ENCODE measurements at places on chromosomes 3 and 15.

DNA sequence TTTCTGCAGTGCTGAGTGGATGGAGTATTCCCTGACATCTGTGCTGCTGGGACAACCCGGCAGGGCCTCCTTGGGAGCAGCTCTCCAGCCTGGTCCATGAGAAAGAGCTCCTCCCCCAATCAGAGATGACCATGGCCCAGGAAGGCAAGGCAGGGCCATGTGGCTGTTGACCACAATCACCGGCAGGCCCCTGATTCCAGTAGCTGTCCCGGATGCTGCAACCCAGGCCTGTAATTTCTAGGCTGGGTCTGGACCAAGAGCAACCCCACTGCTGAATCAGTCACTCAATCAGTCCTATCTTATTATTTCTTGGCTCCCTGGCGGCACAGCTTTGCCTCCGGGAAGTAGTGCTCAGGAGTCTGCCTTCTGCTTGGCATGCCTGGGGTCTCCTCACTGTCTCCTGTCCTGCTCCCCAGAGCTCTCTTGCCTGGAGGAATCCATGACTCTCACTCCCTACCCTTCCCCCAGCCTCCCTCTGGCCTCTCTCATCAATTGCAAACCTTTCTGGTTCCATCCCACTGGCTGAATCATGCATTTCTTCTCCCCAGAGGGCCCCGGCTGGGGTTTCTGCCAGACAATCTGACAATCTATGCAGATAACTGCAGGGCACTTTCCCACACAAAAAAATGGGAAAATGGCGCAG lies 32.6 kb upstream of the ITGA11 start:
- no peak for DNase-seq

DNA sequence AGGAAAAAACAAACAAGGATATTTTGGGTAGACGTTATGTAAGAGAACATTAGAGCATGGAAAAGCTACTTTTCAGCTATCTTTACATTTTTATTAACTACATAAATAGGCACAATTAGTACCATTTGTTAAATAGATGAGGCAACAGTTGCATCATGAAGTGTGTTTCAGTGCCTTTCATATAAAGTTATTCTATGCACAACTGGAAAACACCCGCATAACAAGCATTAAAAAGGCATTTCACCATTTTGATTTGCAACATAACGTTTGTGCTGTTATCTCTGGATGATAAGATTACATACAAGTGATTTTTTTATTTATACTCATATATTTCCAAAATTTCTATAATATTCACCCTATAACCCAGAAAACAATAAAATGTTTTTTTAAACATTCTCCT lies 69.5 kb downstream of the CBLB start:
- no peak for DNase-seq

DNA sequence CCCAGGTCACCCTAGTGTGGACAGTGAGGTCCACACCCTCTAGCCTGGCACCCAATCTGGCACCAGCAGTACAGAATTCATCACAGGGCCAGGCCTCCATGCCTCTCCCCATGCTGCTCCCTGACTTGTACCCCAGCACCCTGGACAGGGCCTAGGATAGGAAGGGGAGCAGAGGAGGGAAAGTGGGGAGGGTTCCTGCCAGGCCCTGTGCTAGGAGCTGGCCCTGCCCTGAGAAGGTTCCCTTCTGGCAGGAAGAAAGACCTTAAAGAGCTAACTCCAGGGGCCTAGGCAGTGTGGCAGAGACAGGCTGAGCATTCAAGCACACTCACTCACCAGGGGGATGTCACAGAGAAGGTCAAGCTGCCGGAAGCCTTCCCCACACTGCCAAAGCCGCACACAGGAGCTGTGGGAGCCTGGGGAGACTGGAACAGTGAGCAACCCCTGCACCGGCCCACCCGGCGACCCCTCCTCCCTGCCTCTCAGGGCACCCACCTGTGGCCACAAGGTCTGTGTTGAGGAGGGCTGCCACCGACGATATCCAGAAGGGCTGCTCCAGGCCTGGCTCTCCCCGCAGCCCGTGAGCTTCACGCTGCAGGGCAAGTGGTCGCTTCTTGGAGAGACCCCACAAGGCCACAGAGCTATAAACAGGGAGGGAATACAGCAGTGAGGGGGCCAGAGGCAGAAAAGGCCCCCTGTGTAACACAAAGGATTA lies 7.4 kb downstream of the RRP9 start:
- DNase-seq, result no peak

DNA sequence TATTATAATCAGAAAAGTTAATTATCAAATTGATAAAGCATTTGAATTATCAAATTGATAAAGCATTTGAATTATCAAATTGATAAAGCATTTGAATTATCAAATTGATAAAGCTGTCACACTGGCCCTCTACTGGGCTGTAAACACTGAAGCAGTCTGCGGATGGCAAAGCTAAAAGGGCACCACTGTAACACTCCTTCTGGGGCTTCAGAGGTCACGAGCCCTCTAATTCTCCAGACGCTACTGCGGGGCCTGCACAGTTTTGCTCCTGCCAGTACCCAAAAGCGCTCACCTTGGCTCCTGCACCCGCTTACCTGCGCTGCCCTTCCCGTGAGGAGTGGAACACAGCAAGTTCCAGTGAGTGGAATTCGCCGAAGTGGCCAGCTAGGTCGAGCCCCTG lies 409.0 kb upstream of the KCNMB2 start:
- DNase-seq, result no peak

DNA sequence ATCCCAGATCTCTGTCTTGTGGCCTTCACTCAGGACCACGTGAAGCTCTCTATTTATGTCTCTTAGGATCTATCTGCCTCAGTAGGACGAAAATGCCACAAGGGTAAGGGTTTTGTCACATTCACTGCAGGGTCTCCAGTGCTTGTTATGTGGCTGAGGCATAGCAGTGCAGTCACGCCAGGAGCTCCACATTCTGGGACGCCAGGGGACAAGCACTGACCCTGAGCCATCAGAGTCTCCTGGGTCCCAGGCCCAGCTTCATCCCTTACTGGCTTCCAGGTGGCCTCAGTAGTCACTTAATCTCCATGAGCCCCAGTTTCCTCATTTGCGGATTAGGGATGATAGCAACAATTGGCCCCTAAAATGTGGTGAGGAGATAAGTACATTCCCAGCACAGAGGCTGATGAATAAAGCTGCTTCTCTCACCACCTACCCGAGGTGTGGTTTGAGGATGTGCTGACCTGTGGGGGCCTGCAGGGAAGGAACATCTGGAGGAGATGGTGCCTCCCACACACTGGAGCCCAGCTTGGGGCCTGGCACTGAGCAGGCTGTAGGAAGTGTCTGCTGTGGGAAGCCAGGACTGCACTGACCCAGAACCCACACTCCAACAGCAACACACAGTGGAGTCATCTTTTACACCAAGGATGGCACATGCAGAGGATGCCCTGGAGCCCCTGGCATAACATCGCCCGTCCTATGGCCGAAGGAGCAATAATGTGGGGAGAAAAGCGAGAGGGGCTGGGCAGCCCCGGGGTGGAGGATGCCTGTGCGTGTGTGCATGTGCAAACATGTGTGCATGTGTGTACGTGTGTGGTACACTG lies 93.2 kb upstream of the IQSEC1 start:
- DNase-seq, result no peak

GRCh38 chr15:32908135-32908801 lies 190.5 kb downstream of the GREM1 start:
- DNase-seq, result peak; percentile 56

- DNase-seq, result no peak
Measured at GRCh38 chr15:92600856-92601255, 54.7 kb downstream of the FAM174B start.

GRCh38 chr3:143210141-143210540 lies 90.6 kb downstream of the CHST2 start:
- DNase-seq, result no peak

GRCh38 chr3:126541628-126542339 lies 16.9 kb downstream of the C3orf22 start:
- no peak for DNase-seq

DNA sequence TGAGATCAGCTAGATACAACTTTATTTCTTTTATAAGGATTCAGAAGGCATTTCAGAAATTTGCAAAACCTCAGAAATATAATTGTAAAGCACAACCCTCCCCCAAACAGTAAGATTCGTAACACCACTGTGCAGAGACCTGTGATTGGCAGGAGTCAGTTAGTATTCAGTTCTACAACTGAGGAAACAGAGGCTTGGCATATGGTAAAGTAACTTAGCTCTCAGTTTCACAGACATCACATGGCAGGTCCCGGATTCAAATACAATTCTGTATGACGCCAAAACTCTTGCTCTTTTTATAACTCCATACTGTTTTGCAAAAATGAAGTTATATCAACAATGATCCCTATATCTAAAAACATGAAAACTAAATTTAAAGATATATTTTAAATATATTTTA lies 225.6 kb upstream of the LMCD1 start:
- DNase-seq, result no peak

DNA sequence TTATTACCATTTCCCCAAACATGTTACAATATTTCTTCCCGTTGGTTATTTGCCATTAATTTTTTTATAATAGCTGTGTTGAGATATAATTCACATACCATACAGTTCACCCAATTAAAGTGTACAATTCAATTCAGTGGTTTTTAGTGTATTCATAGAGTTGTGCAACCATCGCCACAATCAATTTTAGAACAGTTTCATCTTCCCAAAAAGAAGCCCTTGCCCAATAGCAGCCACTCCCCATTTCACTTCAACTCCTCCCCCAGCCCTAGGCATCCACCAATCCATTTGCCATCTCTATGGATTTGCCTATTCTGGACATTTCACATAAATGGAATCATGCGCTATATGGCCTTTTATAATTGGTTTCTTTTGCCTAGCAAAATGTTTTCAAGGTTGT lies 225.1 kb downstream of the EPHB1 start:
- DNase-seq, result no peak

DNA sequence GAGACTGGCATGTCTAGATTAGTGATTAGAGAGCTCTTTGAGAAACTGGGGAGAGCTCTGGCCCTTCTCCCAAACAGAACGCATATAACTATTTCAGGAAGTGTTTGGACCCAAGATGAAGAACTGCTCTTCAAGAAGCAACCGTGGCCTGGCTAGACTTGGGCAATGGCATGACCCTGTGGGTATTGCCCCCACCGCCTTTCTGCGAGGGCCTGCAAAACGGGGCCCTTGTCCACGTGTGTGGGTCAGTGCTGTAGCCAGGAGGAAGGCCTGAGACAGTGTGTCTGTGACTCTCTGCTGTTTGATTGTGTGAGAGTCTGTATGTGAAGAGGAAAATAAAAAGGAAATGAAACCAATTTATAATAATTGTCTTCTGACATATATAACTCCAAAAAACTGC lies 42.5 kb downstream of the EEFSEC start:
- no peak for DNase-seq

- DNase-seq, result no peak
Measured at GRCh38 chr3:15649858-15650257, 48.3 kb downstream of the BTD start.

GRCh38 chr3:141553055-141553454 lies 66.2 kb downstream of the RASA2 start:
- DNase-seq, result no peak

- no peak for DNase-seq
Measured at GRCh38 chr3:104764496-104764895, 602.2 kb upstream of the ALCAM start.

DNA sequence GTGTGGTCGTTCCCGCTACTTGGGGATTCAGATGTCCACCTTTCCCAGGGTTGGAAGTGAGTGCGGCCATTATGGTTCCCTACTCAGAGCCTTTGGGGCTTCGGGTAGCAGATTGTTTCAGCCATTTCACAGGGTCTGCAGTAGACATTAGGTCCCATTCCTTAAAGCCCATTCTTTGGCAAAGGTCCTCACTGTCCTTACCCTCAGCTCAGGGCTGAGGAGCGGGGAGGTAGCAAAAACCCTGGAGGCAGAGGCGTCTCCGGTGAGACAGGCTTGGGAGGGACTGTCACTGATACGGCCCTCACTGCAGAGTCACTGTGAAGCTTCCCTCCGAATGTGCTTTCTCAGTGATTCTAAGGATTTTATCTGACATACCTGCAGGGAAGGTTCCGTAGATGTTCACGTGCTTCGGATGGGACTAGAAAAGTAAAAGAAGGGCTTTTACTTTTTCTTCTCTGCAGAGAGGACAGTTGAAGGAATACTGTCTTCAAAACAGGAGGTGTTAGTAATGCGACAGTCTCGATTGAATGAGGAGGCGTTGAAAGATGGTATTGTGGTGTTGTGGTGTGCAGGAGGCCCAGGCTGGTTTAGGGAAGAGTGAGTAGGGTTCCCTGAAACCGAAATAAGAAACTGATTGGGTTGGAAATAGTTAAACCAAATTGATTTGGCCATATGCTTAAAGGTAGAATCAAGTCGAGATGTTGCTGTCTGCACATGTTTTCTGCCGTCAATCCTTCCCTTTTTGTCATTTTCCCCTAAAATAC lies 630 bp downstream of the ATP6V1A start:
- no peak for DNase-seq

DNA sequence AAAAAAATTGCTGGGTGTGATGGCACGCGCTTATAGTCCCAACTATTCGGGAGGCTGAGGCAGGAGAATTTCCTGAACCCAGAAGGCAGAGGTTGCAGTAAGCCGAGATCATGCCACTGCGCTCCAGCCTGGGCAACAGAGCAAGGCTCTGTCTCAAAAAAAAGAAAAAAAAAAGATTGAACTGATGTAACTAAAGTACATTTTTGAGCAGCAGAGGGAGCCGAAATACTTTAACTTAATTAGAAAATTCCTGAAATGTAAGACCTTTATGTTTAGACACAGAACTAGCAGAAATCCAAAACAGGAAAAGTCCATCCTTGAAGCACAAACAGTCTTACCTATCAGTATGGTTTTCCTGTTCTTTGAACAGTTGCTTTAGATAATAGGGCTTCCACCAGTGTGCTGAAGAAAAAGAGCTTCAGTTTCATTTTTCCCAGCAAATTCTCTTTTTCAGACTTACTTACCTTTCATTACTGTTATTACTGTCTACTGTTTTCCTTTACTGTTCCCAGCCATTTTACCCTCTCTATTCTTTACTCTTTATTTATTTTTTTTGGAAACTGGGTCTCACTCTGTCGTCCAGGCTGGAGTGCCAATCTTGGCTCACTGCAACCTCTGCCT lies 33.4 kb upstream of the ZNF609 start:
- no peak for DNase-seq

- no peak for DNase-seq
Measured at GRCh38 chr15:74124196-74124595, 6.2 kb upstream of the ISLR2 start.

DNA sequence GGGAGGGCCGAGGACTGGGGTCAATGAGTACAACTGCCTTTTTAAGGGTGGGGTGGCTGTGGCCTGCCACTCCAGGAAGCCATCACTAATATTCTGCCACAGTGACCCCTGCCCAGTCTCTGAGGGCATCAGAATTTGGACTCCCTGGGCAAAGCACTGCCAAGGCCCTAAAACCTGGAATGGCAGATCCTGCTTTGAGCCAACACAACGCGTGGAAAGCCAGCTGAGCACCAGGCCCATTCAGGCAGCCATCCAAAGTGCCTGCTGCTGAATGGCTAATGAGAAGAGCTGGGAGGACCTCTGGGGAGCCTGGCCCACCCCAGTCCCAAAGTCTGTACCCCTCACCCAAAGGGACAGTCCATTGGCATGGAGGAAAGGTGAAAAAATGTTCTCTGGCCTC lies 5.0 kb downstream of the TWF2 start:
- DNase-seq, result no peak

DNA sequence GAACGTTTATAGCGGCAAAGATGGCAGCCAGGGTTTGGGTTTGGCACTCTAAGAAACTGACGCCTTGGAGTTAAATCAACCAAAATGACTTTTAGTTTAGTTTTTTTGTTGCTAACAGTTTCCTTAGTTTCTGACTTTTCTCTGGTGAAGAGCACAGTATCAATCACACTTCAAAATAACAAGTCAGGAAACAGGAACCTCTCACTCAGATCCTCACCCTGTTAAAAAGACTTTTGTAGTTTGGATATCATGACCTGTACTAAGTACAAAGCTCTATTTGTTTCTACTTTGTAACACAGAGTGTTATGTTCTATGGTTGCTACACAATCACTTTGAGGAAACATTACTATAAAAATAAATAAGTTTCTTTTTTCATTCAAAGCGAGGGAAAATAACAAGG lies 51.1 kb downstream of the ATP10A start:
- no peak for DNase-seq
